ENCODE measurements at places on chromosomes 4 and X.

GRCh38 chr4:98260047-98260578 lies 1.1 kb upstream of the RAP1GDS1 start:
- DNase-seq: peak; percentile 1

DNA sequence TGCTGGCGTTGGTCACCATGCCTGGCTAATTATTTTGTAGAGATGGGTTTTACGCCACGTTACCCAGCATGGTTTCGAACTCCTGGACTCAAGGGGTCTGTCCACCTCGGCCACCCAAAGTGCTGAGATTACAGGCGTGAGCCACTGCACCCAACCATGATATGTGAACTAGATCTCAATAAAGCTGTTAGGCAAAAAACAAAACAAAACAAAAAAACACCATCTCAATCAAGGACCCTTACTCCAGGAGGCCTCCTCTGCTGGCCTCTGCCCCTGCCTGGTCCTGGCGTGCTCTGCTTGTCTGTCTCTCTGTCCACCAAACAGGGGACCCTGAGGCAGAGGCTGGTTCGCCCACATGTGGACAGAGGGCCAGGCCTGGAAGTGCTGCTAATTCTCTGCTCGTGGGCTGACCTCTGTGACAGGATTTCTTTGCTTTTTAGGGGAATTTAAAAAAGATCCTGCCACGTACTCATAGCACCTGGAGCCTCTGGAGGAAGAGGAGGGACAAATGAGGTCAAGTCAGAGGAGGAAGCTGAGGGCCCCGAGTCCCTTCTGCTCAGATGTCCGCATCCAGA lies 32.7 kb upstream of the WFS1 start:
- DNase-seq: no peak

DNA sequence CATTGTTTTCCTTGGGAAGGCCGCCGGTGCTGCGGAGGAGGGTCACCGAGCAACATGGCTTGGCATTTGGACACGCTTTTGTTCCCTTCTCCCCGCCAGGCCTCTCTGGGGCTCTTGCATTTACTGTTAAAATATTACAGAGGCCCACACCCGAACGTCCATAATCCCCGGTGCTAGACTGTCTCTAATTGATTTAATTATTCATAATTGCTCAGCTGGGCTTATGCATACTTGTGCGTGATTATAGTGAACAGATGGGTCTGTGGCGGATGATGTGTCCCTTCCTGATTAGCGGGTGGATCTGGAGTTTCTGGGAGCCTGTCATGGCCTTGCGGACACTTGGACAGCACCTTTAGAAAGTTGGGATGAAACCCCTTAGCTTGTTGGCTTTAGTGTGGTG lies 100.2 kb upstream of the MSX1 start:
- no peak for DNase-seq

DNA sequence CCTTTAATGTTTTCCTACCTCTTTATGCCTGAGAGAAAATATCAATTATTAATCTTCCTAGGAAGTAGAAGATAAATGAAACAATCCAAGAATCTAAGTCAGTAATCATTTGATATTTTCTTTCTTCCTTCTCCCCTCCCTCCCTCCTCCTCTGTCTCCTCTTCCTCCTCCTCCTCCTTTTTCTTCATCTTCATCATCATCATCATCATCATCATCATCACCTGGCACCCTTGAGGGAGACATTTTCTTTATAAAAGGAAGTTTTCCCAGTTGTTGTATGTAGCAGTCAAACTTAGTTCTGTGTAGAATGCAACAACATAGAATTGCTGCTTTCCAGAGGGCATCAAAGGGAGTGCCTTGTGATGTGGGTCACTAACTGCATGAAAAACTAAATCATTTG lies 100.1 kb downstream of the SLC10A6 start:
- no peak for DNase-seq
